Activated CD4-positive, alpha-beta T cell treated with anti-CD3 and anti-CD28 coated beads, Interleukin-2, amount 50 U/mL, for 4 hours (primary cell): ENCODE measurements at places on chromosomes 1 and 21.

- DNase-seq = no peak
Measured at GRCh38 chr1:222592171-222592570, 2.4 kb upstream of the TAF1A start.

DNA sequence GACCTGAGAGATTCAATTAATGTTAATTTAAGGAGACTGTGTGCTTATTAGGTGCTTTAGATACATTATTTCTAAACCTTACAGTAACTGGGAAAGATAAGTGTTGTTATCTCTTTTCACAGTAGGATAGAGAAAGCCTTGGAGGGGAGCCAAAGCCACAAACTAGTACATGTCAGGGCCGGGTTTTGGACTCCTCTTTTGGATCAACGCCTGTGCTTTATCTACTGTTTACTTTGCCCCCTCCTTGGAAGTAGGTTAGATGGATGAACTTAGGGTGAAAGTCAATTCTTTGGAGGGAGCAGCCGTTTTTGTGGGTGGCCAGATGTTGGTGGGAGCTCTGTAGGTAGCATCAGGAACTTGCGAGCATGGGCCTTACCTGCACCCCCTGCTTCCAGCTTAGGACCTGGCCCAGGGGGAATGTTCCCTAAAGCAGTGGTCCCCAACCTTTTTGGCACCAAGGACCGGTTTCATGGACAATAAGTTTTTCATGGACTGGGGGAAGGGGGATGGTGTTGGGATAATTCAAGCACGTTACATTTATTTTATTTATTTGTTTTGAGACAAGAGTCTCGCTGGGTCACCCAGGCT is 1.7 kb downstream of the HHAT start:
- DNase-seq = no peak

GRCh38 chr1:66223681-66224080 is 310.3 kb upstream of the SGIP1 start:
- no peak for DNase-seq

- DNase-seq = no peak
Measured at GRCh38 chr1:178241837-178242236, 147.9 kb downstream of the RASAL2 start.

DNA sequence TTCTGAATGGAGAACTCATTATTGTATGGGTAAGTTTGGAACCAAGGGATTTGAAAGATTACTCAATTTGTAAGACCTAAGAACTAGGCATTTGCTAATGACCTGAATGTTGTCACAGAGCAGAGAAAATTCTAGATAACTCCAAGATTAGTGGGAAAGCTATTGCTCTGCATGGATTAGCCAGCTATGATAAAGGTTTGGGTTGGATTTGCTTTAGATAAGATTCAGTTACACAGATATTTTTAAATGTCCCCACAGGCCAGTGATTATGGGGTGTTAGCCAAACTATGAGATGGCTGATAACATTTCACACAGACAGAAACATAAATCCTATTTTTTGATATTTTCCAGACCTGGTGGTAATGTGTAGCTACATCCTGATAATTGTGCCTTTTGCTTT is 88.2 kb downstream of the NTPCR start:
- no peak for DNase-seq

- peak; percentile 52 for DNase-seq
Measured at GRCh38 chr1:45205910-45206721, at the start of gene ZSWIM5. TSS of gene ZSWIM5 (minus strand) at chr1:45206605. CDS start at chr1:45206350, 255 bp downstream.

- DNase-seq = no peak
Measured at GRCh38 chr1:66617362-66618184, 83.6 kb downstream of the SGIP1 start.

DNA sequence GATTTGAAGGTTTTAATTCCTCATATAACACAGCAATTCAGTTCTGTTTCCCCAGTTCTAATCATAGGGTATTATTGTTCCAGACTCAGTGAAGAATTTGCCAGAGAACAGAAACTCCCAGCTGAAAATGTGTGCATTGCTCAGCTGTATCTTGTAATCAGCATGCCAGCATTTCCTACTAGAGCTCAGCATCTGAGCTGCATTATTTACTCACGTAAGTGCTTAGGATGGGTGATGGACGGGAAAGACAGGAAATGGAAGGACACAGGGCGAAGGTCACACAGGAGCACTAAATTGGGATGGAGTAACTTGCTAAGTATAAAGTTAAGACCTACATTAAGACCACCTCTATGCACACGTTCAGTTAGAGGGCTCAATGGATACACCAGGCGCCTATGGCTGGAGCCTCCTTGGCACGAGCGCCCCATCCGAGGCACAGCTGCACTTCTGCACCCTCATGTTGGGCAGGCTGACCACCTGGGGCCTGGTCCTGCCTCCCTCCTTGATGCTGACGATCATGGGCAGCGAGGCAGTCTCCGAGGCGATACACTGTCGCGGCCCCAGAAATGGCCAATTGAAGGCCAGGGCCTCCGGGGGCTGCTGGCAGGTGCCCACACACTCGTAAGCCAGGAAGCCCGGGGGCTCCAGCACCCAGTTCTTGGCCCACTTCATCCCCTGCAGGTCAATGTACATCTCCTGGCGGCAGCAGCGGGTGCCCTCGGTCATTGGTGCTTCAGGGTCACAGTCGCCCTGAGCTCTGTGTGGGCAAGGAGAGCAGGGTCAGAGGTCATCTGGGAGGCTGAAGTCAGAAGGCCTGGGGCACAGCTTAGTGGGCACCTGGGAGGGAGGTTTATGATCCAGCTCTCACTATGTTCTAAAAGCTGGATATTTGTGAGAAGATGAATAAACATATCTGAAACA is 3.7 kb downstream of the LEFTY2 start:
- DNase-seq = no peak
